ENCODE measurements at places on chromosomes 12 and 14. TPM values are rescaled to one million over a fixed set of nuclear protein-coding genes. Genes with fewer than 3 reads are reported as not detected.

The C12orf54 gene
- not detected for total RNA-seq

The CLEC1A gene
- not detected for total RNA-seq

The CDCA3 gene
- 103 TPM for total RNA-seq

The PLEK2 gene
- total RNA-seq: not detected

The CLEC2A gene
- total RNA-seq: not detected

The TRMT61A gene
- 8.8 TPM for total RNA-seq

The RGS6 gene
- total RNA-seq: 0.47 TPM

The GPR68 gene
- total RNA-seq: 44.6 TPM

The FBRSL1 gene
- total RNA-seq: 51.2 TPM

The GNB3 gene
- not detected for total RNA-seq

GRCh38 chr12:124143726-124144125, 151.2 kb upstream of the RFLNA start:
- H3K27ac ChIP-seq: no peak overlapping the region
- H3K4me3 ChIP-seq: no peak overlapping the region
- peaks cover 21% of the 10 kb centered on the region for H3K27me3 ChIP-seq
- H3K4me1 ChIP-seq: no peaks in the 10 kb centered on the region

GRCh38 chr12:52125476-52125900, 46.0 kb downstream of the SMIM41 start:
- H3K4me1 ChIP-seq: peaks cover 11% of the 10 kb centered on the region
- H3K4me3 ChIP-seq: no peak overlapping the region
- H3K27me3 ChIP-seq: peaks cover 9% of the 10 kb centered on the region
- H3K36me3 ChIP-seq: no peaks in the 10 kb centered on the region

DNA sequence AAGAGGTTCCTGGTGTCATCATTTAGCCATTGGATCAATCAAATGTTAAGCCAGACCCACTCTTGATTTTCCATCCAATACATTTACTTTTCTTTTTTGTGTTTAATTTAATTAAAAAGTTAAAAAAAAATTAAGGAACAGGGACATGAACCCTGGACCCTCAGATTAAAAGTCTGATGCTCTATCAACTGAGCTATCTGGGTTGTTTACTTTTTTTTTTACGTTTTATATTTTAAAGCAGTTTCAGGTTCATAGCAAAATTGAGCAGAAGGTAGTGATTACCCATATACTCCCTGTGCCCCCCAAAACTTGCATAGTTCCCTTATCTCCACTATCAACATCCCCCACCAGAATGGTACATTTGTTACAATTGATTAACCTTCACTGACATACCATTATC, 3.0 kb upstream of the ACOT4 start:
- no peaks in the 10 kb centered on the region for H3K36me3 ChIP-seq
- peaks cover 16% of the 10 kb centered on the region for H3K4me1 ChIP-seq
- H3K27me3 ChIP-seq: peaks cover 6% of the 10 kb centered on the region
- H3K27ac ChIP-seq: no peak overlapping the region

GRCh38 chr12:67352682-67353081, 83.5 kb downstream of the CAND1 start:
- no peaks in the 10 kb centered on the region for H3K36me3 ChIP-seq
- no peak overlapping the region for H3K4me3 ChIP-seq
- H3K27ac ChIP-seq: no peak overlapping the region
- no peaks in the 10 kb centered on the region for H3K27me3 ChIP-seq
- no peak for DNase-seq

DNA sequence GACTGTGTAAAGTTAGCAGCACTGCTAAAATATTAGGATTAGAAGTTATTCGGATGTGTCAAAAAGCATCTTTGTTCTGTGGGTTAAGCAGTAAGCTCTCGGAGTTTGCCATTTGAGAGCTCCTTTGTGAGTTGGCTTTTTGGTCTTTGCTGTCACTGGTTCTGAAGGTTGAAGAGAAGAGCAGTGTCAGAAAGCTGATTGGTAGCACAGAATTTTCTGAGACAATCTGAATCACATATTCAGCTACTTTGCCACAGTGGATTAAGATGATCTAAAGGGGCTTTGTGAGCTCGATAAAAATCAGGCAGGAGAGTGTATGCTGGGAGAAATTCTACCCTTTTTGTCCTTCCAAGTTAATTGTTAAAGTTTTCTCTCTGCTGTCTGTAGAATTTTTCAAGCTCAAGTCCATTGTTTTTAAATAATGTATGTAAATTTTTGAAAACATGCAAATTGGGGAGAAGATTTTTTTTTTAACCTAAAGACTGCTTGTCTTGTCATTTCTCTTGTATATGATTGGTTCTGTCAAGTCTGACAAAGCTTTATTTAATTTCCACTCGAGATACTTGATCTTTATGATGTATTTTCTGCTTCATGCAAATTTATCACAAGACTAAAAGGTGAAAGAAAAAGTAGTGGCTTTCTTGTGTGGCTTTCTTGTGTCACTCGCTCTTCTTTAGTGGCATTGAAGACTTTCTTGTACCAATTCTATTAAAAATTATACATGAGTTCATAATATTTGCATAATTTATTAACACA, 307.3 kb downstream of the EGLN3 start:
- H3K4me3 ChIP-seq: no peak overlapping the region
- no peaks in the 10 kb centered on the region for H3K36me3 ChIP-seq
- H3K27me3 ChIP-seq: no peaks in the 10 kb centered on the region
- no peaks in the 10 kb centered on the region for H3K4me1 ChIP-seq
- DNase-seq: no peak

GRCh38 chr14:66507181-66507721, 696 bp upstream of the GPHN start:
- peak overlapping the region; percentile 93 for H3K27ac ChIP-seq
- peaks cover 40% of the 10 kb centered on the region for H3K4me1 ChIP-seq
- peaks cover 17% of the 10 kb centered on the region for H3K27me3 ChIP-seq
- H3K4me3 ChIP-seq: peak overlapping the region; percentile 91
- peaks cover 2% of the 10 kb centered on the region for H3K36me3 ChIP-seq
- no peak for DNase-seq

DNA sequence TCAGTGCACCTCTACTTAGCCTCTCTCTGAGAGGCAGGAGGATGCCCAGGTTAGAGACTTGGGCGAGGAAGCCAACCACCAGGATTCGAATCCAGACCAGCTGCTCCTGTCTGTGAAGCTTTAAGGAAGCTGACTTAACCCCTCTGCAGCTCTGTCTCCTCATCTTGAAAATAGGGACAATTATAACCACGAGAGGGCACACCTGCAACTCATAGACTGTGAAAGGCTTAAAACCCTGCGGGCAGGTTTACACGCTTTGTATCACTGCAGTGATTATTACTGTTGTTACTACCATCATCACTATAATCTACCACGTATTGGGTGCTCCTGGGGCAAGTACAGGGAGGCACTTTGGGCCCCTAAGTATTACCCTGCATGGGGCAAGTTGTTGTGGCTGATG, 379.8 kb downstream of the VRK1 start:
- peak; percentile 50 for DNase-seq
- H3K27me3 ChIP-seq: peaks cover 4% of the 10 kb centered on the region
- H3K4me1 ChIP-seq: peaks cover 33% of the 10 kb centered on the region
- H3K27ac ChIP-seq: no peak overlapping the region
- H3K4me3 ChIP-seq: no peak overlapping the region

GRCh38 chr12:108133482-108133881, 4.4 kb downstream of the WSCD2 start:
- no peak overlapping the region for H3K4me3 ChIP-seq
- H3K36me3 ChIP-seq: no peaks in the 10 kb centered on the region
- peaks cover 40% of the 10 kb centered on the region for H3K27me3 ChIP-seq
- no peak for DNase-seq

- no peaks in the 10 kb centered on the region for H3K36me3 ChIP-seq
- no peak overlapping the region for H3K27ac ChIP-seq
- H3K27me3 ChIP-seq: no peaks in the 10 kb centered on the region
- no peak for DNase-seq
- no peaks in the 10 kb centered on the region for H3K4me1 ChIP-seq
Measured at GRCh38 chr14:37697489-37698121, 102.2 kb downstream of the TTC6 start.

GRCh38 chr12:75818863-75819262, 212.7 kb downstream of the PHLDA1 start:
- H3K4me1 ChIP-seq: peaks cover 4% of the 10 kb centered on the region
- H3K36me3 ChIP-seq: no peaks in the 10 kb centered on the region
- no peak overlapping the region for H3K4me3 ChIP-seq
- H3K27ac ChIP-seq: no peak overlapping the region
- peaks cover 25% of the 10 kb centered on the region for H3K27me3 ChIP-seq

- no peak overlapping the region for H3K27ac ChIP-seq
- H3K36me3 ChIP-seq: no peaks in the 10 kb centered on the region
- no peak overlapping the region for H3K4me3 ChIP-seq
- no peak for DNase-seq
- peaks cover 5% of the 10 kb centered on the region for H3K27me3 ChIP-seq
Measured at GRCh38 chr12:70571705-70572268, 65.4 kb downstream of the PTPRB start.
